ENCODE measurements at places on chromosomes 6 and 20. TPM values are rescaled to one million over a fixed set of nuclear protein-coding genes. Genes with fewer than 3 reads are reported as not detected.
A peak's percentile ranks its signal among the peaks of the same experiment; 100 is the strongest.

The CCN6 gene
- total RNA-seq, result not detected

The ZBTB12 gene
- total RNA-seq, result 1.7 TPM

The CLVS2 gene
- 1.5 TPM for total RNA-seq

The HTR1B gene
- total RNA-seq, result not detected

- H3K36me3 ChIP-seq, result no peaks in the 10 kb centered on the region
- DNase-seq, result no peak
- peak overlapping the region; percentile 14 for H3K4me3 ChIP-seq
- peak overlapping the region; percentile 85 for H3K27ac ChIP-seq
- peaks cover 47% of the 10 kb centered on the region for H3K4me1 ChIP-seq
Observed at GRCh38 chr20:53608456-53609452, 15.1 kb upstream of the ZNF217 start.

DNA sequence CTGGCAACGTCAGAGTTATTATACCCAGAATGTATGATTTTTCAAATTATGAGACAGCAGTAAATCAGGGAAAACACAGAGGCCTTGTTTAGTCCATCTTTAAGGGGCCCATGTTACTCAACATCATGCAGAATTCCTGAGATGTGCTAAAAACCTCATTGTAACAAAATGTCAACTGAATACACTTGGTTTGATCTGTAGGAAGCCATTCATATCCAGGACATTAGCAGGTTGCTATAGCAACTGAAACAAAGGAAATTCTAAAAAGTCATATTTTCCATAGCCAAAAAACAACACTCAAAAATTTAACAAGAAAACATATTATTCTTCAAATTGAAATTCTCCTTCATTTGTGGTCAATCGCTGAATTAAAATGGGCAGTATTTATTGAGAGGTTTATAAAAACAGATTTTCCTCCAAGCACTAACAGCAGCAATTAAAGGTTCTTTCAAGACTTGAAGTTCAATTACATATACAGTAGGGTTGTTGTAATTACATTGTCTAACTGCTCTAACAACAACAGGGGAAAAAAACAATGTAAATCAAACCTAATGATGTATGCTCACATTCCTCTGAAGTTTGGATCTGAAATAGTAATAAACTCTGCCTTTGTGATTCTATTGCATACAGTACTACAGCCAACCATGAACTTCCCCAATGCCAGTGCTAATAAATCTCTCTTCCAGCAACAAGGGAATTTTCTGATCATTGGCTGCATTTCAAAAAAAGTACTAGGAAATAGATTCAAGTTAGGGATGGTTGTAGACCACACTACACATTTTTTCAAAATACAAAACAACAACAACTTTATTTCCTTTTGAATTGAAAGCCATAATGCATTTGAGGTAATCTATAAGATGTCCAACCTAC is 34.9 kb downstream of the COL12A1 start:
- H3K27me3 ChIP-seq, result no peaks in the 10 kb centered on the region
- DNase-seq, result no peak
- H3K36me3 ChIP-seq, result no peaks in the 10 kb centered on the region
- peaks cover 40% of the 10 kb centered on the region for H3K4me1 ChIP-seq
- H3K4me3 ChIP-seq, result no peak overlapping the region

GRCh38 chr6:35388772-35389352 is 46.5 kb downstream of the PPARD start:
- H3K27me3 ChIP-seq, result no peaks in the 10 kb centered on the region
- peaks cover 38% of the 10 kb centered on the region for H3K4me1 ChIP-seq
- DNase-seq, result no peak

- no peaks in the 10 kb centered on the region for H3K4me1 ChIP-seq
- no peaks in the 10 kb centered on the region for H3K36me3 ChIP-seq
- no peak for DNase-seq
- H3K27ac ChIP-seq, result no peak overlapping the region
- H3K4me3 ChIP-seq, result no peak overlapping the region
Observed at GRCh38 chr6:6466967-6467761, 121.4 kb upstream of the LY86 start.

GRCh38 chr6:11381801-11382513 is 149.5 kb upstream of the NEDD9 start:
- H3K27ac ChIP-seq, result no peak overlapping the region
- peak overlapping the region; percentile 23 for H3K4me3 ChIP-seq
- no peak for DNase-seq
- H3K36me3 ChIP-seq, result no peaks in the 10 kb centered on the region
- H3K4me1 ChIP-seq, result no peaks in the 10 kb centered on the region
- H3K27me3 ChIP-seq, result no peaks in the 10 kb centered on the region

GRCh38 chr6:79377047-79377446 is 142.6 kb upstream of the HMGN3 start:
- no peak overlapping the region for H3K27ac ChIP-seq
- no peaks in the 10 kb centered on the region for H3K27me3 ChIP-seq
- no peaks in the 10 kb centered on the region for H3K4me1 ChIP-seq
- no peak for DNase-seq
- H3K36me3 ChIP-seq, result no peaks in the 10 kb centered on the region
- no peak overlapping the region for H3K4me3 ChIP-seq

GRCh38 chr6:129863664-129864063 is 2.5 kb upstream of the TMEM244 start:
- H3K36me3 ChIP-seq, result no peaks in the 10 kb centered on the region
- H3K27ac ChIP-seq, result no peak overlapping the region
- H3K4me3 ChIP-seq, result no peak overlapping the region
- no peaks in the 10 kb centered on the region for H3K27me3 ChIP-seq
- no peaks in the 10 kb centered on the region for H3K4me1 ChIP-seq

Measured in vagina (tissue), 2 donors.